ENCODE measurements at places on chromosomes 3 and 15. TPM values are rescaled to one million over a fixed set of nuclear protein-coding genes. Genes with fewer than 3 reads are reported as not detected.

- DNase-seq: no peak
Measured at GRCh38 chr3:127491323-127491722, 99.2 kb downstream of the TPRA1 start.

DNA sequence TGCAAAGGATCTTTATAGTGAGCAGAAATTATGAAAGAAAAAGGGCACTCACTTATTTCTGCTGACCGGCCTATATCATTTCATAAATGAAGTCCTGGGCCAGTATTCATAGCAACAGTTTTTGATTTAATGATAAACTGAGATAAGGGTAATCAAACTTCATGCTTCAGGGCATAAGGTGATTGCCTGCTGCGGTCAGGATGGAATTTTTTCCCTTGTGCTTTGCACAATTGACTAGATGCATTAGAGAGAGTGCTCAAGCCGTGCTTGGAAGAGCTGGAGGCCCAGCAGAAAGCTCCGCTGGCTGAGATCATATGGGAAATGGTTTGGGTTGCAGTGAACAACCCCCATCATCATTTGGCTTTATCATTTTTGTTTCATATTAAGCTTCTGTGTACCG lies 10.4 kb downstream of the SEMA6D start:
- DNase-seq: no peak

GRCh38 chr15:95295896-95296625 lies 1034.4 kb upstream of the NR2F2 start:
- DNase-seq: no peak

- no peak for DNase-seq
Measured at GRCh38 chr3:175278680-175279079, 419.5 kb downstream of the NAALADL2 start.

CCRL2 gene
- polyA plus RNA-seq: 0.91 TPM

- DNase-seq: no peak
Measured at GRCh38 chr3:161275919-161276318, 54.8 kb downstream of the NMD3 start.

CYB561D2 gene
- polyA plus RNA-seq: 13.4 TPM

DNA sequence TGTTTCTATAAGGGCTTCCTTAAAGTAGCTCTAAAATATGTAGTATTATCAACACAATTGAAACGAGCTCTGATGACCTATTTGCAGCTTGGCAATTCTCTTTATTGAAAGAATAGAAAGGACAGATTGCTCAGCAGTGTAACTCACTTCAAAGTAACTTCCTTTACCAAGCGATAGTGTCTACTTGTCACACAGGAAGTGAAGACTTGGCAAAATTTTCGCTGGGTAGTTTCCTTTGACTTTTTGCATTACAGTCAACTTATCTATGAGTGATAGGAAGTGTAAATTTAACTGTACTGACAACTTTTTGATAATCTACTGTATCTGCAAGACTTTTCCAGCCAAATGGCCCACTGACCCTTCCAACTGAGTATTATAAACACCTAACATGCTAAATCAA lies 22.8 kb downstream of the SLC9A9 start:
- DNase-seq: no peak

- no peak for DNase-seq
Measured at GRCh38 chr3:53677413-53677812, 168.8 kb downstream of the CHDH start.

TRH gene
- 0.63 TPM for polyA plus RNA-seq

- DNase-seq: no peak
Measured at GRCh38 chr3:136196064-136196400, at the start of gene MSL2. Gene MSL2 (minus strand): TSS chr3:136196335. CDS start chr3:136195113, 1,222 bp downstream.

FGF7 gene
- 18.1 TPM for polyA plus RNA-seq

Data from renal cortex interstitium (tissue), 15 donors.